ENCODE measurements at places on chromosomes 6 and 20. TPM values are rescaled to one million over a fixed set of nuclear protein-coding genes. Genes with fewer than 3 reads are reported as not detected.
A peak's percentile ranks its signal among the peaks of the same experiment; 100 is the strongest.

DNA sequence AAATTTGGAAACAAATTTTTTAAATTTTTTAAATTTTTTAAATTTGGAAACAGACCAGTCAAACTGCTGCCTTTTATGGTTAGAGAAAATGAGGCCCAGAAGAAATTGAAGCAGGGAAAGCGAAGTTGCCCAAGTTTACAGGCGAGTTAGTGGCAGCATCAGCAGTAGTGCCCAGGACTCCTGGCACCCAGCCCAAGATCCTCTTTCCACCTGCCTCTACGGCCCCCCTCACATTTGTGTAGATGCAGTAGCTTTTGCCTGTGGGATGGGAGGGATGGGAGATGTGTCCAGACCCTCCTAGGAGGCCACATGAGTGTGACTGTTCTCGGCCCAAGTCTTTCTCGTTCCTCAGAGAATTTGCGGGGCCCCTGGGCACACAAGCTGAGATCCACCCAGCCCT, 49.8 kb downstream of the HNF4A start:
- no peak for ATAC-seq

- ATAC-seq, result peak; percentile 53
These were observed 303.3 kb upstream of the MMS22L start for GRCh38 chr6:97586344-97586743.

- ATAC-seq, result no peak
These were observed 426.6 kb upstream of the PLCB4 start for GRCh38 chr20:8642247-8642646.

The KCNK15 gene
- 0.38 TPM for total RNA-seq

All from motor neuron (in vitro differentiated cells).